ENCODE measurements at places on chromosomes 3 and 15. TPM values are rescaled to one million over a fixed set of nuclear protein-coding genes. Genes with fewer than 3 reads are reported as not detected.

ATP8B4 gene
- polyA plus RNA-seq = 1.9 TPM

GRCh38 chr15:68795298-68795848 is 25.3 kb downstream of the ANP32A start:
- DNase-seq = no peak

DNA sequence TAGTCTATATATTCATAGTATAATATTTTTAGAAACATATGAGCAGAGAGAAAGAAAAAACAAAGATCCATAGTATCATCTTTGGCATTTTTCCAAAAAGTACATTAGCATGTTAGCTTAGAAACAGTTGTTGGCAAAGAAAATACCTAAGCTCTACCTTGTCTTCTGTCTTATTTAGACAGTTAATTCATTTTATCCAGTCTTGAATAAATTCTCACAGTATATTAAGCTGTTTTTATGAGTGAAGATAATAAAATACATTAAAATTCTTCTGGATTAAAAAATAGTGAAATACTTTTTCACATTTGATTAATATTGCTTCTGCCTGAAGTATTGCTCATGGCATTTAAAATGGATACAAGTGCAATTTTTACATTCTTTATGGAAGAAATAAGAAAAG is 145.2 kb downstream of the ZIC1 start:
- no peak for DNase-seq

ITIH1 gene
- not detected for polyA plus RNA-seq

- DNase-seq = no peak
These were observed 34.4 kb downstream of the CORO2B start for GRCh38 chr15:68612979-68613740.
